ENCODE measurements at places on chromosomes 16 and 17.

- no peak for DNase-seq
Observed at GRCh38 chr16:46896314-46896968, 12.3 kb downstream of the GPT2 start.

GRCh38 chr16:85329059-85329812 lies 217.0 kb upstream of the CIBAR2 start:
- DNase-seq = no peak

DNA sequence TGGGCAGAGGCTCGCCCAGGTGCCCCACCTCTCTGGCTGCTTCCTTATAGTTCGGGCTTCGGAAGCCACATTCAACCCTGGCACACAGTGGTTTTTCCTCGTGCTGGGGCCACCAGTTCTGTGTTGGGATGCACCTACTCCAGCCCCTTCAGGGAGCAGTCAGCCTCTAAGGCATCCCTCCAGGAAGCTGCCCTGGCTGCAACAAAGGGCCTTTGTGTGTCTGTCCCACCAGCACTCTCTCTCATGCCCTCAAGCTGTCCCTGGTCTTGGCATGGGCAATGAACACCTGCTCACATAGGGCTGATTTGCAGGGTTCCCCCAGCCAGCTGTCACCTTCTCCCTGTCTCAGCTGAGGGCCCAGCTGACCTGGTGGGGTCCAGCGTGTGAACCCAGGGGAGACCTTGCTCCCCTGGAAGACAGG lies 754 bp upstream of the NOXO1 start:
- DNase-seq = peak; percentile 55

- DNase-seq = no peak
Observed at GRCh38 chr17:27579897-27580321, 51.1 kb upstream of the LGALS9 start.

- peak; percentile 20 for DNase-seq
Observed at GRCh38 chr16:37511-37910, 15.9 kb downstream of the POLR3K start.

DNA sequence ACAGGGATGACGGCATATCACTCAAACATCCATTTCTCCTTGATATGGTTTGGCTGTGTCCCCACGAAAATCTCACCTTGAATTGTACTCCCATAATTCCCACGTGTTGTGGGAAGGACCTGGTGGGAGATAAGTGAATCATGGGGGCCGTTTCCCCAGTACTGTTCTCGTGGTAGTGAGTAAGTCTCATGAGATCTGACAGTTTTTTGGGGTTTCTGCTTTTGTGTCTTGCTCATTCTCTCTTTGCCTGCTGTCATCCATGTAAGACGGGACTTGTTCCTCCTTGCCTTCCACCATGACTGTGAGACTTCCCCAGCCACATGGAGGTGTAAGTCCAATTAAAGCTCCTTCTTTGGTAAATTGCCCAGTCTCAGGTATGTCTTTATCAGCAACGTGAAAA lies 30.3 kb downstream of the TRAP1 start:
- DNase-seq = no peak

GRCh38 chr17:55350825-55351205 lies 70.8 kb downstream of the MMD start:
- no peak for DNase-seq

- DNase-seq = no peak
Observed at GRCh38 chr17:81638683-81639082, 1.7 kb downstream of the TSPAN10 start.

DNA sequence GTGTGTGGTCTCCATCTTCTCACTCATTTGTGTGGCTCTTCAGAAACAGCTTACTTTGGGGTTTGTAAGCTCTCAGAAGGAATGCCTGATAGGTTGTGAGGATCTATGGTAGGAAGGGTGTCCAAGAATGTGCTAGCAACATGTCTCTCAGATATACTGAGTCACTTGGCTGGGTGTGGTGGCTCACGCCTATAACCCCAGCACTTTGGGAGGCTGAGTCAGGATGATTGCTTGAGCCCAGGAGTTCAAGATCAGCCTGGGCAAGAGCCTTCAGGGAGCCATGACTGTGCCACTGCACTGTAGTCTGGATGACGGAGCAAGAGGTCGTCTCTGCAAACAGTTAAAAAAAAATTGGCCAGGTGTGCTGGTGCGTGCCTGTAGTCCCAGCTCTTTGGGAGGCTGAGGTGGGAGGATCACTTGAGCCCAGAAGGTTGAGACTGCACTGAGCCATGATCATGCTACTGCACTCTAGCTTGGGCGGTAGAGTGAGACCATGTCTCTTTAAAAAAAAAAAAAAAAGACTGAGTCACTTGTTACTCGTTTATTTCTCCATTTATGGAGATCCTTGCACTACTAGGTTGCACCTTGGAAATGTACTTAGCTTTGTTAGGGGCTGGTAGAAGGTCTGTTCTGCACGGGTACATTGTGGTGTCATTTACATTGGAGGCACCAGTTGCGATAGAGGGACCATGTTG lies 232.0 kb downstream of the SNX29 start:
- DNase-seq = no peak

Measured in globus pallidus (tissue), 1 donor.